Stimulated activated naive CD4-positive, alpha-beta T cell (primary cell): ENCODE measurements at places on chromosomes 4 and X.

DNA sequence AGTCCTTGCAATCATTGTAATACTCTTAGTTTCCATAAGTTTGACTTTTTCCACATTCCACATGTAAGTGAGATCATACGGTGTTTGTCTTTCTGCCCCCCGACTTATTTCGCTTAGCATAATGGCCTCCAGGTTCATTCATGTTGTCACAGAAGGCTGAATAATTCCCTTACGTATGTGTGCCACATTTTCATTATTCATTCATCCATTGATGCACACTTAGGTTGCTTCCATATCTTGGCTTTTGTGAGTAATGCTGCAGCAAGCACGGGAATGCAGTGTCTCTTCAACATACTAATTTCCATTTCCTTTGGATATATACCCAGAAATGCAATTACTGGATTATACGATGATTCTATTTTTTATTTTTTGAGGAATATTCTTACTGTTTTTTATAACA lies 22.0 kb upstream of the VEGFC start:
- no peak for DNase-seq

GRCh38 chr4:26813698-26814097 lies 46.9 kb upstream of the STIM2 start:
- DNase-seq: no peak

DNA sequence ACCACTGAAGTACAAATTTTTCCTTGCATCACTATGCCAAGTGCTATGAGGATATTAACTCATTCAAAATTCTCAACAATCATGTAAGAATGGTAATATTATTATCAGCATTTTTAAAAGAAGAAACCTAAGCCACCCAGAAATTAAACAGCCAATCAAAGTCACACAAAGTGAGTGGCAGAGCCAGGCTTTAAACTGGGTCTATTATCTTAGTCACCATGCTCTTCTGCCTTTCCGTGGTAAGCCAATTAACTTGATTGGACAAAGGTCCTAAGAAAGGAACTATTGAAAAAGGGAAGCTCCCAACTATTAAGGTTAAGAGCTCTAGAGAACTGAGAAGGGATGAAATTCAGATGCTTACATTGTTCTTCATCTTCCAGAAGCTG lies 111.5 kb downstream of the ASB9 start:
- no peak for DNase-seq

- no peak for DNase-seq
These were observed 45.8 kb downstream of the DCLK2 start for GRCh38 chr4:150123796-150124677.

GRCh38 chr4:1099684-1100335 lies 13.6 kb downstream of the RNF212 start:
- DNase-seq: no peak

DNA sequence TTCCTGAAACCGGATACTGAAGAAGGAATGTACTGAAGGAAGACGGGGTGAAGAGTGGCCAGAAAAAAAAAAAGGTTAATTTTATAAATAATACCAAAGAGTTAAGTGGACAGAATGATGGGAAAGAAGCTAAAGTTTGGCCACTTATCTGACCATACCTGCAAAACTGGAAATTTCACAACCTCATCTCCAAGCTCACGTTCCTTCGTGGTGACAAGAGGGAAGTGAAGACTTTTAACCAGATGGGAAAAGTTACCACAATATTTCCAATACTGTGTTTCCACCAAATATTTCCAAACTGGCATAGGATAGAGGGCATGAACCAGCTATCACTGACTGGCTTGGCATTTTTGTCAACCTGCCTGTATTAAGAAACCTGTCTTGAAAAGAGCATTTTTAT lies 56.4 kb downstream of the MAML3 start:
- no peak for DNase-seq

DNA sequence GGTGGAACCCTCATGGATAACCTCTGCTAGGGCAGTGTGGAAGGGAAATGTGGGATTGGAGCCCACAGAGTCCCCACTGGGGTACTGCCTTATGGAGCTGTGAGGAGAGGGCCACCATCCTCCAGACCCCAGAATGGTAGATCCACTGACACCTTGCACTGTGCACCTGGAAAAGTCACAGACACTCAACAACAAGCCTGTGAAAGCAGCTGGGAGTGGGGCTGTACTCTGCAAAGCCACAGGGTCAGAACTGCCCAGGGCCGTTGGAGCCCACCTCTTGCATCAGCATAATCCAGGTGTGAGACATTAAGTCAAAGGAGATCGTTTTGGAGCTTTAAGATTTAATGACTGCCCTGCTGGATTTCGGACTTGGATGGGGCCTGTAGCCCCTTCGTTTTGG lies 11.6 kb downstream of the ARMCX5 start:
- no peak for DNase-seq
